T-helper 1 cell (primary cell): ENCODE measurements at places on chromosomes 7 and 10.

- no peak for DNase-seq
Measured at GRCh38 chr10:20313665-20314064, 497.4 kb downstream of the PLXDC2 start.

GRCh38 chr10:1116051-1116450 lies 59.9 kb downstream of the WDR37 start:
- no peak for DNase-seq

DNA sequence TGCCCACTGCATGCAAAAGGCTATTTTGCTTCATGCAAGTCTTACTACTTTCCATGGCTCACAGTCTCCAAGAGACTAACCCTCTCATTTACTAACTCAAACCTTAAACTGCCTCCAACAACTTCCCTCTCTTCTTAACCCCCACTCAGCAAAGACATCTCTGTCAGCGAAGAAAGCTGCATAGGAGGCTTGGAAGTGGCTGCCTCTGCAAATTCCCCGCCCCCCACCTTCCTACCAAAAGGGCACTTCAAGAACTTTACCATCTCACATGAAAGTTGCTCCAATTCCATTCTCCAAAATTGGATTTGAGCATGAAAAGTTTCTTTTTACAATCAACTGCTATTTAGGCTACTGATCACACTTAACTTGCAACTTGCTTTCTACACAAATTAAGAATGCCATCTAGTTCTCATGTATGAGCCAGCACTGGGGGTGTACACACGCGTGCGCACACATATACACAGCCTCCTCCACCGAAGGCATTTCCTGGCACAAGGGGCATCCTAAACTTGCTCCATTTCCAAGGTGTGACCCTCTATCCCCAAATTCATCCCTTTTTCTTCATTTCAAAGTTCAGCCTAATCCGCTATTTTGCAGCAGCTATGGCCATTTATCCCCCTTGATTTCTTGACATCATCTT lies 1.8 kb downstream of the CCDC6 start:
- no peak for DNase-seq

- DNase-seq = no peak
Measured at GRCh38 chr7:150406567-150407421, 27.7 kb downstream of the ZNF775 start.

- no peak for DNase-seq
Measured at GRCh38 chr10:73843261-73843660, 31.1 kb downstream of the CAMK2G start.

DNA sequence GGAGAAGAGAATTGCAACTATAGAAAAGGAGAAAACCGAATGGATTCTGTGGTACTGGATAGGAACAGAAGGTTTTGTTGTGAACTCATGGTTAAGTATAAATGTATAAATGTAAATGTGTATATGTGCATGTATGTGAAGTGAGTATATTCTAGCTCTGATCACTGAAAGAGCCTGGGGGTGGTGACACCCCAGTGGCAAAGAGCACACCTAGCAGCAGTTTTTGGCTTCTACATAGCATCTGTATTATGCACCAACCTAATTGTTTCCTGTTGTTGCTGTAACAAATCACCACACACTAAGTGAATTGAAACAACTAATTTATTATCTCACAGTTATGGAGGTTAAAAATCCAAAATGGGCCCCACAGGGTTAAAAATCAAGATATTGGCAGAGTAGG lies 455.4 kb downstream of the RPS24 start:
- no peak for DNase-seq
